ENCODE measurements at places on chromosomes 4 and X.

DNA sequence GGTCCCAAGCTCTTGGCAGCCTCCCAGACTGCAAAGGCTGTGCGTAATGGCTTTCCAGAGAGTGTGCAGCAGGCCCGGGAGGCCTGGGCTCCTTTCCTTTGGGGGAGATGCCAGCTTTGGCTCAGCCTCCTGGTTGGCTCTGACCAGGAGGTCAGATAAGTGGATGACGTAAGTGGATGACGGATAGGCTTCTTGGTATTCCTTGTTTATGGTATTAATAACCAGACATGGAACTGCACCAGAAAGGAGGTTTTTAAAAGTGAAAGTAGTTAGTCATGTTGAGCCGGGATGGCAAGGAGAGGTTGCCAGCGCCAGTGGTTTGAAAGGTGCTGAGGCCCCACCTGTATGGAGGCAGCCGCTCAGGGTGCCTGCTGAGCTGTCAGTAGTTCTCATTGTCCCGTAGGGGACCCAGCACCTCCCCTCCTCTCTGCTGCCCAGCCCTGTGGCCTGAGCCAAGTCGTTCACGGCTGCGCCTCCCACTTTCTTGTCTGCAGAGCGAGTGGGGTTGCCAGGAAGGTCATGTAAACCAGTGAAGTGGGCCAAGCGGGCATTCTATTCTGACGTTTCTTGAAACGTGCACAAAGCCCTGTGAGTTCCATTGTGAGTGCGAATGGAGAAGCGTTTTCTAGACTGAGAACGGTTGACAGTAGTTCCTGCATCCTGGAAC, 28.7 kb upstream of the STOX2 start:
- DNase-seq, result peak; percentile 15

DNA sequence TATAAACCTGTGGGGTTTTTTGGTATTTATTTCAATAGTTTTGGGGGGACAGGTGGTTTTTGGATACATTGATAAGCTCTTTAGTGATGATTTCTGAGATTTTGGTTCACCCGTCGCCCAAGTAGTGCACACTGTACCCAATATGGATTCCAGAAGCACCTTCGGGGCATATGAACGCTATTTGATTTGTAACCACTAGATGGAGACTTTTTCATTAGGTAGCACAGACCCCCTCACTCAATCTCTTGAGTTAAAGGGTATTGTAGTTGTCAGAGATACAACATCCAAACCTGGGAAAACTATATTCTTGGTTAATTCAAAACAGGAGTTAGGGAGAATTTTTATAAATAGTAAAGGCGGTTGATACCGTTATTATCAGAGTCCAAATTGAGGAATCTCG, 79.8 kb downstream of the SPANXN3 start:
- peak; percentile 17 for DNase-seq

DNA sequence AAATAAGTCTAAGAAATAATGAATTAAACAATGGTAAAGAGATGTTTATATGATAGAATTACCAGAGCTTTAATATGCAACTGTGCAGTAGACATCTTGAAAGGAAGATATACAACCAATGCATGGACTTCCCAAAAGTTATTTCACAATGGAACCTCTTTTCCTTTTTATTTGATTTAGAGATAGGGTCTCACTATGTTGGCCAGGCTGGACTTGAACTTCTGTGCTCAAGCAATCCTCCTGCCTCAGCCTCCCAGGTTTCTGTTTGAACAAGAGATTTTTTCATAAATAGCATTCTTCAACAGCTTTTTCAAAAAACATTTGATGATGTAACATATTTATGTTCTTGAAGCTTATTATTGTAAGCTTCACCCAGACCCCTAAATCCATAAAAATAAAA, 72.0 kb downstream of the LRBA start:
- no peak for DNase-seq

DNA sequence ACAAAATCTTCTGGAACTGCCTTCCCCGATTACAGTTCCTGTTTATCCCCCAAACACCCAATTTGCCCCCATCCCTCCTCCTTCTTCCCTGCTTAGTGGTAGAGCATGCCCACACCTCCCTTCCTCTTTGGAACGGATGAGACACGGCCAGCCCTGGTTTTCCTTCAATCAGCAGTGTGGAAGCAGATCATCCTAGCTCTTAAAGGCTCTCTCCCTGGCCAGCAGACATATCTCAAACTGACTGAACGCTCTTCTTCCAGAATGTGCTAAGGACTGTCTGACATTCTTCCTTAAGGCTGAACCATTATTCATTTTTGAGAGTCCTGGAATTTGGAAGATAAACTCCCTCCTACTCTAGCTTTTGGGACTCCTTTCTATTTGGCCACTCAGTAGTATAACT, 161.1 kb downstream of the TRIML1 start:
- DNase-seq, result no peak

DNA sequence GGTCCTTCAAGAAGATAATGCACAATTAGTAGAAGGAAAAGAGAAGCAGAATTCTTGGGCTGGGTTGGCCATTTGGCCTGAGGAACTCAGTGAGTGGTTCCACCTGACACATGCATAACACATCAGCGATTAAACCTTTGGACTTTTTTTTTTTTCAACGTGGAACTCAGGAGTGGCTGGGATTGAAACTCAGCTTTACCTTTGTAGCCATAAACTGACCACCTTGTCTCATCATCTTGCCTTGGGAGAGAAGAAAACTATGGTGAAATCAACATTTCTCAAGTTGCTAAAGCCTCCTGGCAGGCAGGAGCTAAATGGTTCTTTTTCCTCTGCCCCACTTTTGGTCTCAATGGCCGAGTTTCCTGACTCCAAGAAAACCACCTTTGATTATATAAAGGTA, 16.3 kb downstream of the PTTG2 start:
- DNase-seq, result no peak

DNA sequence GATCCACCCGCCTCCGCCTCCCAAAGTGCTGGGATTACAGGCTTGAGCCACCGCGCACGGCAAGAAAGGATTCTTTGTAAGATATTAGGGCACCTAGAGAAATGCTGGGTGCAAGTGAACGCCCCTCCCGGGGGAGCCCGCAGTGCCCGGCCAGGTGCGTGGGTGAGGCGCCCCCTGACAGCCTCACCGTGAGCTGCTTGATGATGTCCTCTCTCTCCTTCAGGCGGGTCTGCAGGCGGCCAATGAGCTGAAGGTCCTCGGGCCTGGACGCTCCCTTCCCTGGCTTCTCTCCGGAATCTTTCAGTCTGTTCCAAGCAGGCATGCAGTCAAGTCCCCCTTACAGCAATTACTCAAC, 21.9 kb downstream of the MED28 start:
- no peak for DNase-seq
